ENCODE measurements at places on chromosomes 11 and 22.

DNA sequence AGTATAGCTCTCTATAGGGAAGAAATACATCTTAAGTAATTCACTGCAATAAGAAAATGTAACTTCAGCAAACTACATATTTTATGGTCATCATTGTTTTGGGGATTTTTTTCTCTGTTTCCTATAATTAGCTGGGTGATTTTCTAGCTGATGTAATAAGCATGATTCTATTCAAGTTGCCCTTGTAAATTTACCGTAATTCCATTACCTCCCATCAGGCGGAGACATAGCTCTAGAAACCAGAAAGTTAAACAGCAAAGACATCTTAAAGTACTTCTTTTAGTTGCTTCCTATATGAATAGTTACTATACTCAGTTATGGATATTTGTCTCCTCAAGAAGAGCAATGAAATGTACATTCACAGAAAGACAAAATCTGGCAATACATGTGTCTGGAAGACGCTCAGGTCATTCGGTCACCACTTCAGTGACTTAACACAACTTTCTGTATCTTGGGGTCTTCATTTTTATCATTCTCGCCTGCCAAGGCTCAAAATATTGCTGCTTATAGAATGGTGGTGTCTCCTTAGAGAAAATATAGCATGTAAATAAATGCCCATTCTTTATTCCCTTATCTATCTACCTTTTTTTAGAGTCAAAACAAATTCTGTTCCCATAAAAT, 239.9 kb upstream of the ZC3H12C start:
- no peak for DNase-seq

DNA sequence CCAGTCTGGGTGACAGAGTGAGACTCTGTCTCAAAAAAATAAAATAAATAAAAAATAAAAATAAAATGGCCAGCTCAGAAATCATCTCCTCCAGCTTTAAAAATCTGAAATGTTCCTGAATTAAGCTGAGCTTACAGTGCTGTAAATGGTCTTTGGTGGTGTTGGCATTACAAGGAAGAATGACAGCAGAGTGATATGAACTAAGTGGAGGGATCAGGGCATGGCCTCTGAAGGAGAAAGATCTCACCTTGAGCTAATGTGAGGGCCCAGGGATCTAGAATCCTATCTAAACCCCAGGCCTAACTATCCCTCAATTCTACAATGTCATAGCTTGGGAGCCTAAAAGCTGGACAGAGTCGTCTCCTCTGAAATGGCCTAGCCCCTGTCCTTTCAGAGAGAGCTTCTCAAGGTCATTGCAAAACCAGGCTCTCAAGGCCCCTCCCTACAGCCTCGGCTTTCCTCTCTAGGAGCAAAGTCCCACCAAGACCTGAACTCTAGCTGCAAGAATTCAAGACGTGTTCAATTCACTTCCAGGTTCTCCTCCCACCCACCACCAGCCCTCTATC, 345.4 kb downstream of the BUD13 start:
- no peak for DNase-seq

DNA sequence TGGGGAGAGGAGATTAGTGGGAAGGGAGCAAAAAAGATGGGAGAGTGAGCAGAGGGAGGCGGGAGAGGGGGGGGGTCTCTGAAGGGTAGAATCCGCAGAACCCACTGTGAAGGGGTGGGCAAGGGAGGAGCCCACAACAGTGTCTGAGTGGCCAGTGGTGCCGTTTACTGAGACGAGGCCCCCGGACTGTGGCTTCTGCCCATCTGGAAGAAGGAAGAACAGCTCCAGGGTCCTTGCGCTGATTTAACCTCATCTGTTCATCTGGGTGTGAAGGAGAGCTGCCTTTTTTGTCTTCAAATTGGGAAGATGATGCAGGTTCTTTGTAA, 45.7 kb upstream of the ANO1 start:
- DNase-seq = no peak

- DNase-seq = no peak
Observed at GRCh38 chr11:114049050-114049449, 10.5 kb upstream of the ZBTB16 start.

DNA sequence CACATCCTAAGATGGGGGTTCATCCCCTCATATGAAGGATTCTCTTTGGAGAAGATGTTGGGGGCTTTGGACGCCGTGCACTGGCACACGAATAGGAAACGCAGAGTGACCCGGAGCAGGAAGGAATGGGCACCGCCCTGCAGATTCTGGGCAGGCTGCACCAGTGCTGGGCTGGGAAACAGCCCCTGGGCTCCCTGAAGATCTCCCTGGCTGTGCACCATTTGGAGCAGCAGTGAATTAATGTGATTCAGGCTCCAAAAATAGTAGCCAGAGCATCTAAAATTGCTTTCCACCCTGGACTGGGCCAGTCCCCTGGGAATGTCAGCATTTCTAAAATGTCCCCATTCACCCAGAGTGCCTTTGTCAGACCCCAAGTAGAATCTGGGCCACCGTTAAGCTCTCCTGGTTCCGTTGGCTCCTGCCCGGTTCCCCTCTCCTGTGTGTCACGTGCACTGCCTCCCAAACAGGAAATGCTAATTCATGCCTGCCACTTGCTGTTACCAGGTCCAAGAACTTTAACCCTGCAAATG, 18.6 kb downstream of the IRAG1 start:
- no peak for DNase-seq
